A673 (cell line): ENCODE measurements at places on chromosomes 6 and 20. TPM values are rescaled to one million over a fixed set of nuclear protein-coding genes. Genes with fewer than 3 reads are reported as not detected.
A peak's percentile ranks its signal among the peaks of the same experiment; 100 is the strongest.

DNA sequence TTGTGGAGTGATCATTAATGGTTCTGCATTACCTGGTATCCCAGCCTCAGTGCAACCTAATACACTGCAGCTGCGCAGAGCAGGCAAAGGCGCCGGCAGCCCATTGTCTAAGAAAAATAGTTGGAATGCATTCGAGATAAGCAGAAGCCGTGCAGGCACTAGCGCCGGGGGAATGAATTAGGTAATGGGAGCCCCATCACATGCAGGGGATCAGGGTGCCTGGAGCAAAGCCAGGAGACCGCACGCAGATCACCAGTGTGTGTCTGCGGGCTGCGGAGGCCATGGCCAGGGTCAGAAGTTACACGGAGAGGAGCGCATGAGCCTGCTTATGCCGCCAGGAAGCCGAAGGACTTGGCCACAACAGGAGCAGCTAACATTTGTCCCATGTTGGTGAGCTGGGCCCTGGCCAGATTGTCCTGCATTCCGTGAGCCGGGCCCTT is 156.8 kb downstream of the DLL1 start:
- no peaks in the 10 kb centered on the region for H3K36me3 ChIP-seq
- no peak for DNase-seq
- no peaks in the 10 kb centered on the region for H3K27me3 ChIP-seq
- H3K4me1 ChIP-seq = no peaks in the 10 kb centered on the region
- no peak overlapping the region for H3K4me3 ChIP-seq

DNA sequence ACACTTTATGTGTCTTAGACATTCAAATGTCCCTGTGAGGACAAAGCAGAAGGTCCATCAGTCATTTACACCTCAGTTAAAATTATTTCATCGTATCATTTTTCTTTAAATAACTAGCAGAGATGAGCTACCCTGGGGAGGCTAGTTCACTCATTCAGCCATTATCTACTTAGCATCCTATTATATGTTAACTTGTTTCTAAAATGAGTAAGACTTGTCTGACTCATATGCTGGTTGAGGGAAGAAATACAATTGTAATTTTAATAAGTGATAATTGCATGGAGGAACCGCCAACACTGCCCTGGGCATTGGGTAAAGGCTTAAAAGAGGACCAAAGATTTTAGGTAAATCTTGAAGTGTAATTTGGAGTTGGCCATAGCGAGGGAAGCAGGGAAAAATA is 12.4 kb upstream of the PTPRK start:
- no peak overlapping the region for H3K27ac ChIP-seq
- H3K4me1 ChIP-seq = peaks cover 15% of the 10 kb centered on the region
- DNase-seq = peak; percentile 56
- H3K36me3 ChIP-seq = no peaks in the 10 kb centered on the region

DNA sequence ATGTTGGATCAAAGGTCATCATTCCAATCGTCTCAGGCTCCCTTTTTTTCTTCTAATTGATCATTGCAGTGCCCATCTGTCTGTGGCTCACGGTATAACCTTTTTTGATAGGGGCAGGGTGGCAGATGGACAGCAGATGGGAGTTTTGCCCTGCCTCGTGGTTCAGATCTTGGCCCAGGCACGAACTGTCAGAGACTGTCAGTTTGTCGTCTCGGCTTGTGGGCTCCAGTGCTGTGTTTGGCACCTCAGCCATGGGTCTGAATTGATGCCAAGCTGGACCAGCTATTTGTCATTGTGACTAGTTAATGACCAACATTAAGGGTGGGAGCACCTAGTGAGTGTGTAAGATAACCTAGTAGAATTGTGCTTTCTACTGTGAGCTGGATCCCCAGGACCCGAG is 197.6 kb downstream of the PRL start:
- no peaks in the 10 kb centered on the region for H3K36me3 ChIP-seq
- peaks cover 15% of the 10 kb centered on the region for H3K4me1 ChIP-seq
- no peak for DNase-seq
- H3K27ac ChIP-seq = no peak overlapping the region
- H3K27me3 ChIP-seq = no peaks in the 10 kb centered on the region

GRCh38 chr20:9129756-9130155 is 60.9 kb downstream of the PLCB4 start:
- DNase-seq = no peak
- no peak overlapping the region for H3K27ac ChIP-seq
- no peaks in the 10 kb centered on the region for H3K4me1 ChIP-seq

GRCh38 chr6:118606268-118606667 is 45.1 kb downstream of the CEP85L start:
- H3K4me1 ChIP-seq = no peaks in the 10 kb centered on the region
- H3K27me3 ChIP-seq = no peaks in the 10 kb centered on the region
- H3K4me3 ChIP-seq = no peak overlapping the region
- no peak overlapping the region for H3K27ac ChIP-seq

GRCh38 chr6:88517737-88518136 is 351.6 kb upstream of the CNR1 start:
- H3K27me3 ChIP-seq = no peaks in the 10 kb centered on the region
- no peaks in the 10 kb centered on the region for H3K4me1 ChIP-seq
- H3K4me3 ChIP-seq = no peak overlapping the region
- H3K36me3 ChIP-seq = no peaks in the 10 kb centered on the region
- no peak for DNase-seq

GRCh38 chr20:43945391-43946205 is 30.9 kb downstream of the TOX2 start:
- no peak overlapping the region for H3K4me3 ChIP-seq
- no peaks in the 10 kb centered on the region for H3K36me3 ChIP-seq
- H3K4me1 ChIP-seq = peaks cover 84% of the 10 kb centered on the region
- no peak overlapping the region for H3K27ac ChIP-seq
- H3K27me3 ChIP-seq = no peaks in the 10 kb centered on the region

GRCh38 chr6:90019216-90019615 is 124.9 kb downstream of the GJA10 start:
- no peak for DNase-seq
- no peak overlapping the region for H3K4me3 ChIP-seq
- H3K27me3 ChIP-seq = no peaks in the 10 kb centered on the region
- H3K4me1 ChIP-seq = no peaks in the 10 kb centered on the region
- H3K27ac ChIP-seq = no peak overlapping the region

DNA sequence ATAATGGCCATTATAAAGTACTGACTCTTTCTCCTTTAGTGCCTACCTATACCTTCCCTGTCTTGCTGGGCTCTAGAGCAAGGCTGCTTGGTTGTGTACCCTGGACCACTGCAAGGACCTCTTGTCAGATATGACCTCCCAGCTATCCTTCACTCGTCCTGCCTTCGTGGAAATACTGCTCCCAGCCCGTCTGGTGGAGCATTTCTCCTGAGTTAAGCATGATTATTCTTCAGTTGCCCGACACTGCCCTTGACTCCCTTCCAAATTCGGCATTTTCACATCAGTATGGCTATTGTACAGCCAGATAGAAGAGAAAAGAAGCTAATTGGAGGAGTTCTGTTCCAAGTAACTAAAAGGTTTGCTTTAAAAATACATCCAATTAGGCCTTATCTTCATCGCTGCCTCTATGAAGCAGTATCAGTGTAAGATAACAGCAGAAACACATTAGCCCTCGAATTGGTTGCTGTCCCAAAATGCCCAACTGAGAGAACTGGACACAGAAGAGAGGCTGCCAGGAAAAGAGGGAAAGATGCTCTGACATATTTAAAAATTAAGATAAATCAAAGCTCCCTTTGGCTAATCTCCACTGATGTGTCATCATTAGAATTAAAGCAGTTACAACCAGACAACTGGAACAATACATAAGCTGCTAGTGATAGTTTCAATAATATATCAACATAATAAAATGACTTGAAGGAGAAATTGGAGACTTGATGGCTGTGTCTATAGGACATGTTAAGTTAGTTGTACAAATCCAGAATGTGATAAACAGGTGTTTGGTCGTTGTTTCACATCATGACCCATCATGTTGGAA is 54.4 kb downstream of the OPRM1 start:
- H3K27me3 ChIP-seq = no peaks in the 10 kb centered on the region
- no peaks in the 10 kb centered on the region for H3K36me3 ChIP-seq
- H3K4me1 ChIP-seq = no peaks in the 10 kb centered on the region
- DNase-seq = no peak

DNA sequence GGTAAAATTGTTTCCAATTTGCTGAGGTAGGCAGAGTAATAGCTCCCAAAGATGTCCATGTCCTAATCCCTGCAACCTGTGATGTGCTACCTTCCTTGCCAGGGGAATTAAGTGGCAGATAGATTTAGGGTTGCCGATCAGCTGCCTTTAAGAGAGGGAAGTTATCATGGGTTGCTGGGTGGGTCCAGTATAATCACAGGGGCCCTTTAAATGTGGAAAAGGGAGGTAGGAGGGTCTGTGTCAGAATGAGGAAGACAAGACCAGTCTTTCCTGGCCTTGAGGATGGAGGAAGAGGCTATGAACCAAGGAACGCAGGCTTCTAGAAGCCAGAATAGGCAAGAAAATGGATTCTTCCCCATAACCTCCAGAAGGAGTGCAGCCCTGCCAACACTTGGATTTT is 50.7 kb downstream of the CTCFL start:
- no peak overlapping the region for H3K27ac ChIP-seq
- H3K27me3 ChIP-seq = no peaks in the 10 kb centered on the region
- H3K36me3 ChIP-seq = no peaks in the 10 kb centered on the region
- no peak overlapping the region for H3K4me3 ChIP-seq
- H3K4me1 ChIP-seq = peaks cover 4% of the 10 kb centered on the region
- no peak for DNase-seq

DNA sequence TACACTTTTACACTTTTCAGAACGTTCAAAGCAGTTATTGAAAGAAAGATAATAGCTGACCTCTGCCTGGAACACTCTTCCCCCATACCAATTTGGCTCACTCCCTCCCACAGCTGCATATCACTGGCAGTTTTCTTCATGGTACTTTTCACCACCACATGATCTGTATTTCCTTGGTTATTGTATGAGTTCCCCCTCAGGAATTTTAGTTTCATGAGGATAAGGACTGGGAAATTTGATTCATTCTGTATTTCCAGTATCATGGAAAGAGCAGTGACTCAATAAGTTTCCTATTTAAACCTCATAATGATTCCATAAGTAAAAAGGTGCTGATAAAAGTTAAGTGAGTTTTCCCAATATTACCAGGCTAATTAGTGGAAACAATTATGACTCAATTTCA is 16.0 kb downstream of the HTR1B start:
- DNase-seq = no peak
- no peak overlapping the region for H3K4me3 ChIP-seq
- no peaks in the 10 kb centered on the region for H3K4me1 ChIP-seq
- no peaks in the 10 kb centered on the region for H3K36me3 ChIP-seq
- H3K27me3 ChIP-seq = no peaks in the 10 kb centered on the region
- no peak overlapping the region for H3K27ac ChIP-seq

- no peaks in the 10 kb centered on the region for H3K36me3 ChIP-seq
- no peaks in the 10 kb centered on the region for H3K27me3 ChIP-seq
- no peak for DNase-seq
- H3K4me3 ChIP-seq = no peak overlapping the region
- H3K27ac ChIP-seq = no peak overlapping the region
Observed at GRCh38 chr6:10771371-10771894, 23.8 kb downstream of the TMEM14B start.

DNA sequence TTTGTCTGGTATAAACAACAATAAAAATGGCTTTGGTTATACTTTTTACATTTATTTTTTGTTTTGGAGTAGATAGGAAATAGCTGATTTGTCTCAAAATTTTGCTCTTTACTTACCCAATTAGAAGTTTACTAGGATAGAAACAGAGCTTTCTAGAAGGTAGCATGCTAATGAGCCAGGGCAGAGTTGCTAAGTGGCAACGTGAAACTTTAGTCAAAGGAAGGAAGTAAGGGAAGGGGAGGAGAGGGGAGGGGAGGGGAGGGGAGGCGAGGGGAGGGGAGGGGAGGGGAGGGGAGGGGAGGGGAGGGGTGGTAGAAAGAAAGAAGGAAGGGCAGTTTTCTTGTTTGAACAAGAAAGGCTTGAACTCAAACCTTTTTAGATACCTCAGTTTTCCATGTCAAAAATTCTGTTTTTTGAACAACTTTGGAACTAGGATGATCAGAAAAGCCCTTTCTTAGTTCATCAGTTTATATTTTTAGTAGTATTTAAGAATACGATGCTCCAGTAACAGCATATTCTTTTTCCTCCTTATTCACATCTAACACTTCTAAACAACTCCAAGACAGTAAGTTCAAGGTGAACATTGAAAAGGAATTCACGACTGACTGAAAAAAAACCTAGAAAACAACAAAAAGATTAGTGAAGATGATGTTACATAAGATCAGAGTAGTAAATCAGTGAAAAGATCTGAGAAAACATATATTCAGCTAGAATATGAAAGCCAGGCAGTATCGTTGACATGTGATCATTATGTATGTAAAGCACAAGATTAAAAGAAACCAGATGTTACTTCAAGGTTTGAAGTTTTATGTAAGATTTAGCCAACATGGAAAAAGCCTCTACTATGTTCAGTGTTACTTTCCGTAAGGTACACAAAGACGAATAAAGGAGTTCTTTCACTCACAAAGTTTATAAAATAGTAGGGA is 263.4 kb downstream of the ARHGAP18 start:
- H3K36me3 ChIP-seq = no peaks in the 10 kb centered on the region
- no peaks in the 10 kb centered on the region for H3K27me3 ChIP-seq
- DNase-seq = no peak
- H3K4me3 ChIP-seq = no peak overlapping the region
- peaks cover 7% of the 10 kb centered on the region for H3K4me1 ChIP-seq

DNA sequence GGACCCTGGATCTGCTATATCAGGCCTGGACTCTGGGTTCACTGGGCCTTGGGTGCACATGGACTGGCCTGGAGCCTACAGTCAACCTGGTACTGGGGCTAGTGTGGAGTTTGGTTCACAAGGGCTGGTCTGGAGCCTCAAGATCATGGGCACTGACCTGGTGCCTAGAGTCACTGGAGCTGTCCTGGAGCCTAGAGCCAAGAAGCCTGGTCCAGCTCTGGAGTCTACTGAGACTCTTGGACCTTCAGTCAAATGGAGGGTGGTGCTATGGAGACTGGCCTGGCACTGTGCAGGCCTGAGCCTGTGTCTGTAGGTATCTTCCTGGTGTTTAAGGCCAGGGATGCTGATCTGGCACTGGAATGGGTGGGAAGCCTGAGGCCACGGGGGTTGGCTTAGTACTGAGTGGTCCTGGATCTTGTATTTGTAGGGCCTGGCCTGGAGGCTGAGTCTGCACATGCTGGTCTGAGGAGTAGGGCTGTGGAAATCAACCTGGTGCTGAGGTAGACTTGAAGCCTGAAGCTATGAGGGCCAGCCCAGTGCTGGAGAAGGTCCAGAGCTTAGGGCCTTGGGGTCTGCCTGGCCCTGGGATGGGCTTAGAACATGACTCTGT is 16.5 kb upstream of the WFDC9 start:
- no peak for DNase-seq
- no peak overlapping the region for H3K4me3 ChIP-seq
- no peaks in the 10 kb centered on the region for H3K36me3 ChIP-seq

GRCh38 chr6:15952231-15953151 is 176.4 kb upstream of the MYLIP start:
- no peaks in the 10 kb centered on the region for H3K4me1 ChIP-seq
- H3K27me3 ChIP-seq = no peaks in the 10 kb centered on the region
- H3K27ac ChIP-seq = no peak overlapping the region
- no peaks in the 10 kb centered on the region for H3K36me3 ChIP-seq

Gene FAM110A
- 11.7 and 12.2 TPM in 2 replicates for total RNA-seq

Gene DEF6
- 0.37 and 0.44 TPM in 2 replicates for total RNA-seq

Gene SASH1
- 19.2 and 21.7 TPM in 2 replicates for total RNA-seq

Gene C4A
- 4.6 TPM in 2 replicates for total RNA-seq

Gene RIOK1
- total RNA-seq = 54.1 and 56.5 TPM in 2 replicates

Gene GJA1
- total RNA-seq = 98.5 and 120 TPM in 2 replicates

Gene KIAA1755
- total RNA-seq = not detected in 2 replicates

Gene ID4
- total RNA-seq = 29.3 and 30.5 TPM in 2 replicates

Gene GMNN
- total RNA-seq = 100 and 111 TPM in 2 replicates

Gene C20orf204
- total RNA-seq = 2.4 and 2.5 TPM in 2 replicates
